ENCODE measurements at places on chromosomes 2 and 18.
A peak's percentile ranks its signal among the peaks of the same experiment; 100 is the strongest.

- DNase-seq: no peak
These were observed 30.4 kb upstream of the ALLC start for GRCh38 chr2:3627500-3628100.

GRCh38 chr2:223566396-223566795, 35.8 kb downstream of the SCG2 start:
- no peak for DNase-seq

- no peak for DNase-seq
These were observed 1468.2 kb upstream of the ACVR2A start for GRCh38 chr2:146376511-146377064.

- DNase-seq: peak; percentile 19
These were observed 68.6 kb upstream of the MAL start for GRCh38 chr2:94956797-94957391.

DNA sequence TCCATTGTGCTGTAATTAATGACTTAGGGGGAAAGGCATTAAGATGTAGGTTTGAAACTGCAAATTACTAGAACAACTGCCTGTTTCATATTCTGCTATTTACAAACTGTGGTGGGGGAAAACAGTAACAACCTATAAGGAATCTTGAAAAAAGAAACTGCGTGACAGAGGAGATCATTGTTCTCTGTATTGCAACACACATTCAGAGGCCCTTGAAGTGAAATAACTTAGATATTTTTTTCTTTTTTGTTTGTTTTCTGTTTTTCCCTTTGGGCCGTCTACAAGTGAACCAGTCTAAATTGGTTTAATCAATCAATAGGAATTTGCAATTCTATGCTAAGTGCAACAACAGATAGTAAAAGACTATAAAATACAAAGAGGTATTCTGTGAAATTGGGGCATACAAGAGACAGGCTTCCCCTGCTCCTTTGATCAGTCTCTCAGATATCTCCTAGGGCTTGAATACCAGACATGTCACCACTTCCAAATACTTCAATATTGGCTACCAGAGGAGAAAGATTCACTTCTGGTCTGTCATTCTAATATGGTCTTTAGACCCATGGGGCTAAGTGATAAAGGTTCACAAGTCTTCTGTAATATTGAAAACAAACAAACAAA, 2055.1 kb upstream of the CELF4 start:
- no peak for DNase-seq

DNA sequence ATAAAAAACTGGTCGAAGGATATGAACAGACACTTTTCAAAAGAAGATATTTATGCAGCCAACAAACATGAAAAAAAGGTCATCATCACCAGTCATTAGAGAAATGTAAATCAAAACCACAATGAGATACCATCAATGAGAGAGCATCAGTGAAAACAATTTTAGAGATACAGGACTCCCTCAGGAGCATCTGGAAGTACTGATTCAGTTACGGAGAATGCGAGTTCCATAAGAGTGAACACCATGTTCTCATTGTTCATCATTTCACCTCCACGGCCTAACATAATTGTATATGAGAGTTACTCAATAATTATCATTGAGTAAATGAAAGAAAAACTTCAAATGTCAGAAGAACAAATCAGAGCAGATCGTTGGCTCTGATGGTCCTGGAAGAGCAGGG, 140.9 kb upstream of the TANK start:
- no peak for DNase-seq

DNA sequence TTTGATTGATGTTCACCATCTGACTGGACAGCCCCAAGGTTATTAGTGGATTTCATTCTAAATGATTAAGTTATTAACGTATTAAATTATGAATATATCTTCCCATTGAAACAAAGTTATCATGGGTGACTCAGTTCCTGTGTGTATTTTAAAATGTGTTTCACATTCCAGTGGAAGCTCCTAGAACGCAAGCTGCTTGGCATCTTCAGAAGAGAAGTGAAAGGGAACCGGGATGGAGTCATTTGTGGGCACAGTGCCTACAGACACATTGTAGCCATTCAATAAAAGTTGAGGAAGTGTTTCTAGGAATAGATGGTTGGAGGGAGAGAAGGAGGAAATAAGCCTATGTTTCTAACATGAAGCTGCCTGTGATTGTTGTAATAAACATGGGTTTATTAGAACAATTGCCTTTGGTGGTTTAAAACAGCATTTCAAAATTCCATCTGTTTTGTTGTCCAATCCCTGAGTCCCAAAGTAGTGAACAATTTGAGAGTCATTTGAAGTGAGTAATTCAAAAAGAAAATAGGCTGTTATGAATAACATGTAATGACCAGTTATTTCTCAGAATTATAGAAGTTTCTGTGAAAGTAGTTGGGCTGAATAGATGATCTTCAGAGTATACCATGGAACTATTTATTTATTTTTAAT, 143.5 kb downstream of the PKP4 start:
- no peak for DNase-seq

DNA sequence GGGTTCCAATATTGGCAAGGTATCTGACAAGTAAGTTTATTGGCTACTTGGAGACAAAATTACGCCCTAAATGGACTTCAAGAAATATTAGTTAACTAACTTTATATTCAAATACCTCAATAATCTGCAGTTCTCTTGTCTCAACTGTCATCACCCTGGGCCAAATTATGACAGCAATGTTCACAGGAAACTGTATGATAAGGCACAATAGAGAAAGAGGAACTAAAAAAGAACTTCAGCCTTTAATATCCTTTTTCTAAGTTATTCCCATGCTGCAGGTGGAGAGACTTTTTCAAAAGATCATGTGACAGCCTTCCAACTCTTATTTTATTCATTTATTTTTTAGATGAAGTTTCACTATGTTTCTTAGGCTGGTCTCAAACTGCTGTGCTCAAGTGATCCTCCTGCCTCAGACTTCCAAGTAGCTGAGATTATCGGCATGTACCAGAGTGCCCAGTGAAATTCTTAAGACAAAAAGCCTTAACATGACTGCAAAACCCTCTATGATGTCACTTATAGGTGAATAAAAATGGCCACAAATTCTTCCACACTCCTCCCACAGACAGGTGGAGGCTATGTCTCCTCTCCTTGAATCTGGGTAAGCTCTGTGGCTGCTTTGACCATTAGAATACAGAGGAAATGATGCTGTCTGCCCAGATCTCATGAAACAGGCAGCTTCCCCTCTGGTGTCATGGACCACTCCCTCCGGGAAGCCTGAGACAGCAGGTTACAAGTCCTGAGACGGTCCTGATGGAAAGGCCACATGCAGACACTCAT, 211.0 kb downstream of the TGIF1 start:
- no peak for DNase-seq

DNA sequence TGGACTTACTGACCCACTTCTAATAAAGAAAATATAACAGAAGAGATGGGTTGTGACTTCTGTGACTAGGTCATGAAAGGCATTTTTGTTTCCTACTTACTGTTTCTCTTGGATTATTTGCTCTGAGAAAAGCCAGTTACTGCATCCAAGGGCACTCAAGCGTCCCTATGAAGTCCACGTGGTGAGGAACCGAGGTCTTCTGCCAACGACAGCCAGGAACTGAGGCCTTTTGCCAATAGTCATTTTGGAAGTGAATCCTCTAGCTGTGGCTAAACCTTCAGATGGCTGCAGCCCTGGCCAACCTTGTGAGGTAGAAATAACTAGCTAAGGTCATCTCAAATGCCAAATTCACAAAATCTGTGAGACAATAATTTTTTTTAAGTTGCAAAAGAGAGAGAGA, 449.8 kb upstream of the RGPD4 start:
- no peak for DNase-seq

DNA sequence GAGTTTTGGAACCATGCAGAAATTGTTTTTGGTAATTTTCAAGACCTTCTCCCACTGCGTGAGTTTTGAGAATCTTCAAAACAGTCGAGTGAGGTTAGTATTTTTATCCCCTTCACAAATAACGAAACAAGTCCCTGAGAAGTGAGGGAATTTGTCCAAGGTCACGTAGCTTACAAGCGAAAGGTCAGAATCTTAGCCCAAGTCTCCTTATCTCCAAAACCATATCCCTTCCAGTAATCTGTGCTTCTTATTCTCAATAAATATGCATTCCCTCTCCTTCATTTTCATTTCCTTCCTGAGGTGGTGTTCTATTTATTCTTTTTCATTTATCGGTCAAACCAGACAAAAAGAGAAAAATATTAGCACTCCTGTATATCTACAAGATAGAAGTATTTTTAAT, 163.6 kb downstream of the MREG start:
- DNase-seq: no peak

DNA sequence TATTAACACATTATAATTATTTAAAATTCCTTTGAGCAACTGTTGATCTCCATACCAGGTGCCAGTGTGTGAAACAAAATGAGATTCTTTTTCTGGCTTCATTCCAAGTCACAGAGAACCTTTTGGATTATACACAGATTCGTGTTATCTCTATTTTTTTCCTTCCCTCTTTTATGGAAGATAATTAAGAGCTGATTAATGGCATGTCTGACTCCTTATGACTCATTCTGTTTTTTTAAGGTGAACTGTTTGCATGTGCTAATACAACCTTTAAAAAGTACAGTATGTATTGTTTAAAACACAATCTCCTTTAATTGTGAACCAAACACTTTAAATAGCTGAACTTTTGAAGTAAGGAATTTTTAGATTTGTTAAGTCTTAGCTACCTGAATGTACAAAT, 39.3 kb downstream of the PELI1 start:
- DNase-seq: no peak

- no peak for DNase-seq
These were observed 190.6 kb upstream of the SPRED2 start for GRCh38 chr2:65622951-65623535.

DNA sequence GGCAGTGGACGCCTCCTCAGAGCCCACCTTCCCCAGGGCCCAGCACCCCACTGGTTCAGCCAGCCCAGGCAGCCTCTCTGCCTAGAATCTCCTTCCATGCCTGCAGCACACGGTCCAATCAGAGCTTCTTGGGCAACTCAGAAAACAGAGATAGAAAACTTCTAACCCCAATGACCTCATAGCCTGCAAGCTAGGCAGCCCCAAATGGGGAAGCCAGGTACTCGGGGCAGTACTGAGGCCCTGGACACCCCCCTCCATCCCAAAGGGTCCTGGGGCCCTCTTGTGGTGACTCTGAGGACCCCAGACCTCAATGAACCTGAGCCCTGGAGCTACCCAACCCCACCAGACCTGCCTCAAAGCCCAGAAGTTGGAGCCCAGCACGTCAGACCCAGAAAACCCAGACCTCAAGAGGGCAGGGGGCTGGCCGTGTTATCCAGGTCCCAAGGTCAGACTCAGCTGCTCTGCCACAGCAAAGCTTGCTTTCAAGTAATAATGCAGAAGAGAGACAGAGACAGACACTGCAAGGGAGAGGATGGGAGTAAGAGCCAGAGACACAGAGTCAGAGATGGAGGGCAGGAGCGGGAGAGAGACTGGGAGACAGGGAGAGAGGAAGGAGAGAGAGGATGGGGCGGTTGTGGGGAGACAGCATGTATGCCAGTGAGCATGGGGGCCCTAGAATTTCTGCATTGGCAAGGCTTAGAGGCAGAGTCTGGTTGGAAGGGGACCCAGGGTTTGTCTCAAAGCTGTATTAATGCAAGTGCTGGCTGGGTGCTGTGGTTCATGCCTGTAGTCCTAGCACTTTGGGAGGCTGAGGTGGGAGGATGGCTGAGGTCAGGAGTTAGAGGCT, 28.2 kb downstream of the SERTAD2 start:
- DNase-seq: no peak

DNA sequence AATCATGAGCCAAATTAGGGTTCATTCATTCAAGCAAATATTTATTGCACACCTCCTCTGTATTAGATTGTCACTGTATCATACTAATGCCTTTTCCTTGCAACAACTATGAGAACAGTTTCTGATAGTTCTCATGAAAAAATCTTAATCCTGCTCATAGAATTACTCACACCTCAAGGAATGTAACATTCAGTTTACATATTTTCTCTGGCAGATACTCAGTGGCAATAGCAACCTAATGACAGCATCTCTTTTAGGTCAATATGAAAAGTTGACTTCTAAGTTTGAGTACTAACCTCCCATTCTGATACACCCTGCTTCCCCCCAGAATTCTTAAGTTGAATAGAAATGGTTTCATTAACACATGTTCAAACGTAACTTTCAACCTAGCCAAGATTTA, 132.0 kb downstream of the VWC2L start:
- DNase-seq: no peak

DNA sequence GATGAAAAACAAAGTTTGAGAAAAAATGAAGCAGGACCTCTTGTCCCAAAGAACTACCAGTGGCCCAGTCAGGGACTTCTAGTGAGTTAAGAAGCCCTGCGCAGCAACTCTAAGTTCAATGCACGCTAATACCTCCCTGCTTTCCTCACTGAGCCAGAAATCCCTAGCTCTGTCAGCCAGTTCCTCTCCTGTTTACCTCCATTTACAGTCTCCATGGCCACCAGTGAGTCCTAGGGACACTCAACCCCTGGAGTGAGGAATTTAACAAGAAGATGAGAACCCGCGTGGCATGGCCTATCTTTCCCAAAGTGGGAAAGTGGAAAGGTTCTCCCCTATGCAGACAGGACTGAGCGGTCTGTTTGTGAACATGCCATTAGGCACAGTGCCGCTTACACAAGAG, 31.0 kb downstream of the MRPL33 start:
- no peak for DNase-seq

- no peak for DNase-seq
These were observed 18.2 kb downstream of the SLC4A1AP start for GRCh38 chr2:27681841-27682240.

GRCh38 chr2:156325688-156326525, 6.6 kb downstream of the NR4A2 start:
- no peak for DNase-seq

- no peak for DNase-seq
These were observed 326.6 kb upstream of the ID2 start for GRCh38 chr2:8355102-8355859.

- DNase-seq: no peak
These were observed 12.4 kb downstream of the ASAP2 start for GRCh38 chr2:9219027-9219445.

DNA sequence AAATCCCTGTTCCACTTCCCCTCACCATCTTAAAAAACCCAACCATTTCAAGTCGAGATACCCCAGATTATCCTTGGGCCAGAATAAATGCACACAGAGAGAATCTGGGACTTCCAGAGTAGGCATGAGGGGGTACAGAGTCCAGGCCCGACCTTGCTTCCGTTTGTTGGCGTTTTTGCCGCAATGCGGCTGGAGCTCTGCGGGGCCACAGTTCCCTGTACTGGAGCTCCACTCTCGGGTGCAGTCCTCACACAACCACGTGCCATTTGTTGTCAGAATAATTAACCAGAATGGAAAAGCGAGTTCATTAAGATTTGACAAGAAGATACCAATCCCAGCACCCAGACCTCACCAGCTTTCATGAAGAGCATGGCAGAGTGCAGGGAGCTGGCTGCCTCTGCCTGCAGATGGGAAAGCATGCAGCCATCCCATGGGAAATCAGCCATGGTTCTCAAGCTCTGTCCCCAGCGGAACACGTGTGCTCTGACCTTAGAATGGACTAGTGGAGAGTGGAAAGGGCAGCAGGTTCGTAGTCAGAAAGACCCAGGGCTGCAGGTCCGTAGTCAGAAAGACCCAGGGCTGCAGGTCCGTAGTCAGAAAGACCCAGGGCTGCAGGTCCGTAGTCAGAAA, 472.8 kb downstream of the EIPR1 start:
- no peak for DNase-seq

GRCh38 chr2:96241227-96241626, 24.6 kb downstream of the TMEM127 start:
- no peak for DNase-seq

- DNase-seq: no peak
These were observed 9.4 kb upstream of the GNLY start for GRCh38 chr2:85684806-85685205.

GRCh38 chr2:112644933-112645309, 818 bp upstream of the SLC20A1 start:
- no peak for DNase-seq

All from activated T-cell treated with anti-CD3 and anti-CD28 coated beads for 1 hour (primary cell).